ENCODE measurements at places on chromosomes 2 and 18.

GRCh38 chr2:21571686-21572085 lies 447.9 kb downstream of the TDRD15 start:
- DNase-seq = no peak

GRCh38 chr2:58571181-58571852 lies 330.2 kb upstream of the FANCL start:
- DNase-seq = no peak

DNA sequence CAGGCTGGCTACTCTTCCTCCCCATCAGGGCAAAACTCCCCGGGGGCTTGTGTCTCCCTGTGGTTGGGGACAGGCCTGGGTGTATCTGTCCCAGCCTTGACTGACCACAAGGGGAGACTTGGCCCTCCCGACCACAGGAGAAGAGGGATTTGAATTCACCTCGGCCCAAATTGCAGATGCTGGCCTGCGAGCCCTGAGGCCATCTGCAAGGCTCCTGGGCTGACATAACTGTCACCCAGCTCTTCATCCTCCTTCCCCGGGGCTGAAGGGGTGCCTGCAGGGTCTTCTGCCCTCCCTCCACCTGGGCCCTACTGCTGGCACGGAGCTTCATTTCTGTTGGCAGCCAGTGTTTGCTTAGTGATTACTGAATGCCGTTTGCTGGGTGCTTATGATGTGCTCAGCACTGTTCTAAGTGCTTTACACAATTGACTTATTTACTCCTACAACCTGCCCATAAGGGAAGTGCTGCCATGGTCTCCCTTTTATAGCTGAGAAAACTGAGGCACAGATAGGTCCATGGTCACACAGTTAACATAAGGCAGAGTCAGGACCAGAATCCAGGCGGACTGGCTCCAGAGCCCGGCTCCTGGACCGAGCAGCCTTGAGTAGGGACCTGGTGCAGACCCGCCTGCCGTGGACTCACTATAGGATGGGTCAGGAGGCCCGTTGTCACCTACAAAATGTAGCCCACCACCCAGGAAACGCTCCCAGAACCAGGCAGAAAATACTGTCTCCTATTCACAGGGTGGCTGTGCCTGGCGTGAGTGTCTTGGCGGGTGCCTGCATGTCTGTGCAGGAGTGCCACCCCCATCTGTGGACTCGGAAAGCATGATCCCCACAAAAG lies 18.9 kb downstream of the STEAP3 start:
- no peak for DNase-seq

- DNase-seq = no peak
Measured at GRCh38 chr18:58511897-58512581, 116.9 kb downstream of the ALPK2 start.

- no peak for DNase-seq
Measured at GRCh38 chr2:191688934-191689695, 11.2 kb downstream of the NABP1 start.

GRCh38 chr2:143779021-143779420 lies 649.8 kb downstream of the ARHGAP15 start:
- no peak for DNase-seq

DNA sequence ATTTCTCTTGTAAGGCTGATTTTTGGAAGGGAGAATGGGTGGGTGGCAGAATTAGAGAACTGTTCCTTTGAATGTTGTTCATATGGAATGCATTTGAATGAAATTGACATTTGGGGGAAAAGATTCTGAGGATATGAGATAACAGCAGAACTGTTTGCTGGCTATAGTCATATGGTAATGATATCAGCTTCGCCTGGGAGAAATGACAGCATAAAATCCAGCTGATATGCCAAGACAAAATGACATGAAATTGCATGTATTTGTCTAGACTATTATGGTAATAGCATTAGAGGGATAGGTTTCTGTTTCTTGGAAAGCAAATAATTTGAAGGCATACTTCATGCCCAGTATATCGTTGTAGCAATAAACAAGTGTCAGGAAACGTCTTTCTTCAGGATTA lies 150.8 kb upstream of the SPATS2L start:
- DNase-seq = no peak
